ENCODE measurements at places on chromosomes 7 and 10.
A peak's percentile ranks its signal among the peaks of the same experiment; 100 is the strongest.

- H3K36me3 ChIP-seq, result no peaks in the 10 kb centered on the region
- no peaks in the 10 kb centered on the region for H3K27me3 ChIP-seq
- no peak overlapping the region for H3K27ac ChIP-seq
- no peak overlapping the region for H3K4me3 ChIP-seq
- no peaks in the 10 kb centered on the region for H3K4me1 ChIP-seq
- no peak for DNase-seq
These were observed 114.1 kb upstream of the ZMIZ1 start for GRCh38 chr10:78954689-78955088.

GRCh38 chr10:60704471-60704870, 73.8 kb upstream of the CDK1 start:
- H3K27me3 ChIP-seq, result no peaks in the 10 kb centered on the region
- no peaks in the 10 kb centered on the region for H3K36me3 ChIP-seq
- H3K4me3 ChIP-seq, result no peak overlapping the region
- H3K27ac ChIP-seq, result no peak overlapping the region

DNA sequence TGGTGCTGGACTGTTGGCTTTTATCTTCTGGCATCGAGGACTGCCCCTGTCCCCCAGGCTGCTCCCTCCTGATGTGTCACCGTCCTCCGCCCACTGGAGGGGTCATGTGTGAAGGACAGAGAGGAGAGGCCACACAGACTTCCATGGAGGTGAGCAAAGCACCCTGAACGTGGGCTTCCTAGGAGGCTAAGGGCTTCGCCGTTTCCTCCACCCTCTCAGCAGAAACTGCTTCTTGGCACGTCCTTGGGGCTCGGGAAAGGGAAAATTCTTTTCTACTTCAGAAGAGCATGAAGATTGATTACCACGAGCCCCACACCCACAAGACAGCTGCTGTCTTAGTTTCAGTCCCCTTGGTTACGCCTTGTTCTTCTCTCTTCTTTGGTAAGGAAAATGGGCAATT, 218.2 kb downstream of the CCDC3 start:
- no peak for DNase-seq
- H3K27me3 ChIP-seq, result no peaks in the 10 kb centered on the region
- peaks cover 35% of the 10 kb centered on the region for H3K4me1 ChIP-seq
- no peaks in the 10 kb centered on the region for H3K36me3 ChIP-seq
- no peak overlapping the region for H3K27ac ChIP-seq
- H3K4me3 ChIP-seq, result no peak overlapping the region

DNA sequence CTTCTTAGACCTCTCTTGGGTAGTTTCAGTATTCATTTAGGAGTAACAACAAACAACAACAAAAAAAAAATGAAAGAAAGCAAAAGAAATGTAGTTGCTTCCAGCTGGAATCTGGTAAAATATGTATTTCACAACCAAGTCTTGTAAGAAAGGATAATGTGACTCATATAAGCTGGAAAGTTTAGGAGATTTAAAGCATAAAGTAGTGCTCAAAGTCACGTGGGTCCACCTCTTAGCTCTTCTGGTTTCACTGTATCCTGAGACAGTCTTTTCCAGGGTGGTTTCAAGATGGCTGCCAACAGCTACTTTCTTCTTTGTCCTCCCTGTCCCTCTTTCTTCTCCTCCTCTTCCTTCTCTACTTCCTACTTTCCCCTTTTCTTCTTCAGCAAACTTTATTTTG, 69.5 kb upstream of the CDK13 start:
- H3K4me3 ChIP-seq, result no peak overlapping the region
- no peak overlapping the region for H3K27ac ChIP-seq
- no peak for DNase-seq
- H3K27me3 ChIP-seq, result peaks cover 8% of the 10 kb centered on the region
- H3K4me1 ChIP-seq, result no peaks in the 10 kb centered on the region
- H3K36me3 ChIP-seq, result peaks cover 7% of the 10 kb centered on the region

GRCh38 chr7:157054927-157055326, 44.5 kb upstream of the MNX1 start:
- no peak overlapping the region for H3K27ac ChIP-seq
- H3K4me3 ChIP-seq, result no peak overlapping the region
- peaks cover 8% of the 10 kb centered on the region for H3K27me3 ChIP-seq
- DNase-seq, result no peak
- H3K4me1 ChIP-seq, result no peaks in the 10 kb centered on the region
- no peaks in the 10 kb centered on the region for H3K36me3 ChIP-seq

GRCh38 chr7:114426824-114427223, 12.2 kb downstream of the FOXP2 start:
- no peak overlapping the region for H3K27ac ChIP-seq
- no peak for DNase-seq
- no peaks in the 10 kb centered on the region for H3K27me3 ChIP-seq
- no peaks in the 10 kb centered on the region for H3K4me1 ChIP-seq

- peak overlapping the region; percentile 29 for H3K27ac ChIP-seq
- H3K4me1 ChIP-seq, result peaks cover 31% of the 10 kb centered on the region
- DNase-seq, result peak; percentile 63
- peaks cover 17% of the 10 kb centered on the region for H3K27me3 ChIP-seq
- peaks cover 2% of the 10 kb centered on the region for H3K36me3 ChIP-seq
These were observed 37.0 kb upstream of the LRRC17 start for GRCh38 chr7:102875700-102876295.

DNA sequence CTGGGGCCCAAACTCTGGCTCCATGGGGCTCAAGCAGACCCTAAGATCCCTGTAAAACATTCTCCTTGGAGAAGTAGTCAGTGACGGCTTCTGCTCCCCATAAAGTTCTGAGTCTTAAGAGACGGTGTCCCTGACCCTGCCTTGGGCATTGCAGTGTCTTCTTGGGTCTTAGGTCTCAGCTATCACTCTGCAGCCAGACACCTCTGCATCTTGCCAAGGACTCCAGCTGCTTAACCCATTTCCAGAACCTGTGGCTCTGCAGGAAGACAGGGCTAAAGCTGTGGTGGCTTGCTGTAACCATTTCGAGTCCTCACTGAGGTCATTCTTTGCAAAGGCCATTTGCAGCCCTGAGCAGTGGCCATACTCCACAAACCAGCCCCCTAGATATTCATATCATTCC, 337.1 kb upstream of the ZMIZ1 start:
- no peaks in the 10 kb centered on the region for H3K36me3 ChIP-seq
- no peak for DNase-seq
- peaks cover 28% of the 10 kb centered on the region for H3K27me3 ChIP-seq
- H3K4me1 ChIP-seq, result no peaks in the 10 kb centered on the region

GRCh38 chr10:30893208-30893607, 138.5 kb downstream of the ZNF438 start:
- H3K27me3 ChIP-seq, result no peaks in the 10 kb centered on the region
- peaks cover 8% of the 10 kb centered on the region for H3K4me1 ChIP-seq
- no peaks in the 10 kb centered on the region for H3K36me3 ChIP-seq
- no peak overlapping the region for H3K4me3 ChIP-seq
- no peak for DNase-seq

DNA sequence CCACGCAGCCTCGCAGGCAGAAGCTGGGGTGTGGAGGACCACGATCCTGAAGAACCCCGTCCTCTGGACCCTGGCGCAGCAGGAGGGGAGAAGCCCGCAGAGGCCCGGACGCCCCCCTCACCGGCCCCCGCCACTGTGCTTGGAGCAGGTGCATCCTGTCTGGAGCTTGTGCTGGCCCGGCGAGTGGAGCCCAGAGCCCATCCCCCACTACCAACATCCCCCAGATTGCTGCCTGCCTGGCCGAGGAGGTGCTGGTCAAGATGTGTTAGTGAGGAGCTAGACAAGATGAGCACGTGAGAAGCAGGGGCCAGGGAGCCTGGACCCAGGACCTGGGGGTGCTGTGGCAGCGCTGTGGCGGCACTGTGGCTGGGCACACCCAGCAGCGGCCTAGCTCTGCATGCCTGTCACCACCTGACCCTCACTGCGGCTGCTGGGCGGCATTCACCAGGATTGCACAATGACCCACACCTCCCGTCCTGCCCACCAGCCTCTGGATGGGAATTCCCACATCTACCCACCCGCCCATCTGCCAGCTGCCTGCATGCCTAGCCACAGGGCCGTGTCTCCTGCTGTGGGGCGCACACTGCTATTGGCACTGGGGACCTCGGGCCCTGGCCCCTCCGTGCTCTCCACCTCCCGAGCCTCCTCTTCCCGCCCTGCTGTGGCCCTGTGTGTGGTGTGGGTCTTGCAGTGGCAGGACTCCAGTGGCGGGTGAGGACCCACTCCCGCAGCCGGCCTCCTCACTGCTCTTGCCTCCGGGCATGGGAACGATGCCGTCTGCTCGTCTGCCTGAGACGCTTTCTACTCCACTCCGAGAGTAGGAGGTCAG, 11.8 kb downstream of the GPR146 start:
- peaks cover 18% of the 10 kb centered on the region for H3K4me1 ChIP-seq
- H3K36me3 ChIP-seq, result no peaks in the 10 kb centered on the region
- DNase-seq, result no peak
- H3K4me3 ChIP-seq, result no peak overlapping the region

- no peak overlapping the region for H3K4me3 ChIP-seq
- no peak overlapping the region for H3K27ac ChIP-seq
- H3K4me1 ChIP-seq, result peaks cover 19% of the 10 kb centered on the region
- H3K36me3 ChIP-seq, result peaks cover 17% of the 10 kb centered on the region
These were observed 22.2 kb downstream of the PSPH start for GRCh38 chr7:56028942-56029630.

- no peak for DNase-seq
- H3K4me1 ChIP-seq, result peaks cover 59% of the 10 kb centered on the region
- H3K36me3 ChIP-seq, result peaks cover 7% of the 10 kb centered on the region
- peaks cover 17% of the 10 kb centered on the region for H3K27me3 ChIP-seq
- peak overlapping the region; percentile 41 for H3K27ac ChIP-seq
- peak overlapping the region; percentile 78 for H3K4me3 ChIP-seq
These were observed 1.8 kb downstream of the CHST12 start for GRCh38 chr7:2405201-2405600.

Data from activated T-cell treated with anti-CD3 and anti-CD28 coated beads, Interleukin-2, amount 50 U/mL, for 72 hours (primary cell).